ENCODE measurements at places on chromosomes 16 and 17.

DNA sequence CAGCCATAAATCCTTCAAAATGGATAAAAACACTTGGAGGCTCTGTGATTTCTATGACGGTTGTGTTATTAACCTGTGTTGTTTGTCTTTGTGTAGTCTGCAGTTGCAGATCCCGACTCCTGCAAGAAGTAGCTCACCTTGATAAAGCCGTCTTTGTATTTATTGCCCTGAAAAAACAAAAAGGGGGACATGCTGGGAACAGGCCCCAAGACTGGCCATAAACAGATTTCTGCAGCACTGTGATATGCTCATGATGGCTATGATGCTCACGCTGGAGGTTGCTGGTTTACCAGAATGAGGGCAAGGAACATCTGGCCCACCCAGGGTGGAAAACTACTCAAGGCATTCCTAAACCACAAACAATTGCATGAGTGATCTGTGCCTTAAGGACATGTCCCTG lies 71.0 kb downstream of the LGALS9 start:
- DNase-seq, result peak; percentile 17

DNA sequence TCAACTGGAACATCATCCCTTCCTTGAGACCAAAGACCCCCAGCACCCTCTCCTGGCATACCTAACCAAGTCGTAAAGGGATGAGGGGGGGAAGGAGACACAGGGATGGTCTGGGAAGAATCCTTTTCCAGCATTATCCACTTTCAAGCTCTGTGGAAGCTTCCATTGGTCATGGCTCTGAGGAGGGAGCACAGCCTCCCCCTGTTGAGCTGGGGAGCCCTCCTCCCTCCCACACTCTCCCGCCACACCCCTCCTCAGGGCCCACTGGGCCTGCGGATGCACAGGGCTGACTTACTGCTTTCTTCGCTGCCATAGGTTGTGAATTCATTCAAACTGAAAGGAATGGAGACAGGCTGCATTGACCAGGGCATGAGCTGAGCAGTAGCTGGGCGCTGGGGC lies 12.4 kb downstream of the CSF3 start:
- DNase-seq, result no peak

GRCh38 chr17:82094931-82095776 lies 2.9 kb downstream of the FASN start:
- no peak for DNase-seq

GRCh38 chr16:24163935-24164334 lies 92.2 kb upstream of the CACNG3 start:
- no peak for DNase-seq

GRCh38 chr16:57284952-57285363 lies 486 bp upstream of the PLLP start:
- DNase-seq, result no peak

DNA sequence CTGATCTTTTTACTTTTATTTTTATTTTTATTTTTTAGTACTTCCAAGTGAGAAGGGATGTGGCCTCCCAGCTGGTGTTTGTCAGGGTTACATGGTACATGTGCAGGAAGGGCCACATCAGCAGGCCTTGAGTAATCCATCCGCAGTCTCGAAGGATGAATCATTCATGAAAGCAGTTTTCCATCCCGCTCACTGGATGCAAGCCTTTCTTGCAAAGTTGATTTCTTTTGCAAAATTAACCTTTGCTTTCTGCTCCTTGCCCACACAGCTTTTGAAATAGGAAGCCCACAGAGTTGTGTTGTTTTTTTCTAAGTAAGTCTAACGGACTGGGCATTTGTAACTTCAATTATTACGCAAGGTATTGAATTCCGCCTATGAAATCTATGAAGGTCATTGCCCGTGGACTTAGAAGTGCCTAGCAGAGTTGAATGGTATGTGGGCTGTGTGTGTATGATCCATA lies 157.4 kb downstream of the PRKCA start:
- DNase-seq, result no peak

DNA sequence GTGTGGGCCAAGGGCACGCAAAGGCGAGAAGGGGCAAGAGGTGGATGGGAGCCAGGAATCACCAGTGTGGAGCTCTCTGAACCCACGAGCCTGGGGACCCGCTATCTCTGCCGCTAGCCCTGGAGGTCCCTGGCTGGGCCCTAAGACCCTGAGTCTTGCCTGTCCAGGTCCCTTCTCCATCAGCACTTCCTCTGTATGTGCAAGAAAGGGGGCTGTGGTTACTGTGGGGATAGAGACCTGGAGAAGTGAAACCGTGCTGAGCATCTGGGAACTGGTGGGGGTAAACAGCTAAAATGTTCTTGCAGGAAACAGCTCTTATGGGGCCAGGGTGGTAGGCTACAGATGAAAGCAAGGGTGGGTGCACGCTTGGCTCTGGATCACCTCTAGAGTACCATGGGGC lies 3.1 kb downstream of the SPNS3 start:
- no peak for DNase-seq

DNA sequence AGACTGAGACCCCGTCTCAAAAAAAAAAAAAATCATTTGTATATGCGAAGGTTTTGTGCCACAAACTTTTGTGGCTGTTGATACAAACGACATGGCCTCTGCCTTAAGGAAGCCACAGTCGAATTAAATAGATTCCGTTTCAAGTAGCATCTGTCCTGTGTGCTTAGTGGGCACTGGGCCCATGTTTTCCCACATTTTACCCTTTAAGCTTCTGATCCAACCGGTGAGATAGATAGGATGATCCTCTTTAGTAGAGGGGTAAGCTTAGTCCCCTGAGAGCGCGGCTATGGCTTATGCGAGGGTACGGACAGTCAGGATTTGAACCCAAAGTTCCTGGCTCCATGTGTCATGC lies 776 bp upstream of the TMEM219 start:
- peak; percentile 23 for DNase-seq

DNA sequence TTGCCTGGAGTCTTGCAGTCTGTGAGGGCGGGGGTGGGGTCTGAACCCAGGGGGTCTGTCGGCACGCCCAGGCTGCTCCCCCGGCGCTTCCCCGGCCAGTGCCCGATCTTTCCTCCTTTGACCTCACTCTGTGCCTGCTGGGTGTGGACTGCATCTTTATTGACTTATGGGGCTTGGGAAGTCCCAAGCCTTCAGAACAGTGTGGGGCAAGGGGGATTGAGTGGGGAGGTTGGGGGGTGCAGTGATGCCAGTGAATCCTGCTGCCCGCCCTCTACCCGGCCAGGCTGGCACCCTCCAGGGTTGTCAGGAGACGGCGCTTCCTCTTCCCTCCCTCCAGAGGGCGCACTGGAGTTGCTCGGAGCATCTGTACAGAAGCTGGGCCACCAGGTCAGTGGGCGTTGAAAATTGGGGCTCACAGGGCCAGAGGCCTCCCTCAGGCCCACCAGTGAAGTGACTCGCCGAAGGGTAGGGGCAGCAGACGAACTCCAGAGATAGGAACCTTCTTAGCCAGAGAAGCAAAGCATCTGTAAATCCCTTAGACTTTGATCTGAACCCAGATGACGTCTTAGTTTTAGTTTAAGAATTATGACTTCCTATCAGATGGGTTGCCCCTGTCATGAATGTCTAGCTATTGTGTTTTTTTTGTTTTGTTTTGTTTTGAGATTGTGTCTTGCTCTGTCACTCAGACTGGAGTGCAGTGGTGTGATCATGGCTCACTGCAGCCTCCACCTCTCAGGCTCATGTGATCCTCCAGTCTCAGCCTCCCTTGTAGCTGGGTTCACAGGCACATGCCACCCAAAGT lies 184.8 kb upstream of the CIBAR2 start:
- peak; percentile 66 for DNase-seq

GRCh38 chr17:59093702-59094231 lies 12.9 kb downstream of the TRIM37 start:
- no peak for DNase-seq

DNA sequence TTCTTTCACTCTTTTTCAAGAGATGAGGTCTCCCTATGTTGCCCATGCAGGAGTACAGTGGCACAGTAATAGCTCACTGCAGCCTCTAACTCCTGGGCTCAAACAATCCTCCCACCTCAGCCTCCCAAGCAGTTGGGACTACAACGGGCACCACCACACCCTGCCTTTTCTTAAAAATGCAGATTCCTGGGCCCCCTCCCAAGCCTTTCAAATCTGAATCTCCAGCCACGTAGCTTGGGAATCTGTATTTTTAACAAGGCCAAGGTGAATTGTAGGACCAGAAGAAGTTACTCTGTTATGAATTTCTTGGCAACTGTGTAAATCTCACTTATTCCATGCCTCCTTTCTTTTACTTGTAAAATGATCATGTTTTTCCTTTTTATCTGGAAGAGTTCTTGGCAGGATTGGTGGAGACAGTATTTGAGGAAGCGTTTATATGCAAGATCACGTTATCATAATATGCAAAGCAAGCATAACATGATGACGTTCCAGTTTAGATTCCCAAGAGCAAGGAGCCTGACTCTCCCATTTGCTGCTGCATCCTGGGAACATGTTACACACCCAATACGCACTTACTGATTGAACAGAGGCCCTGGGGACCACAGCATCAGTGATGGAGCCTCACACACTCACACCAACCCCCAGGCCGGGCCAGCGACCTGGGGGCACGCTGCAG lies 44.5 kb downstream of the LITAF start:
- no peak for DNase-seq

- no peak for DNase-seq
These were observed 6.0 kb downstream of the RHOT1 start for GRCh38 chr17:32148351-32148750.

GRCh38 chr16:70703041-70703834 lies 17.4 kb upstream of the MTSS2 start:
- DNase-seq, result peak; percentile 10

GRCh38 chr16:12675852-12676251 lies 127.8 kb downstream of the CPPED1 start:
- no peak for DNase-seq

GRCh38 chr16:84360170-84360569 lies 8.2 kb upstream of the ATP2C2 start:
- DNase-seq, result peak; percentile 60

DNA sequence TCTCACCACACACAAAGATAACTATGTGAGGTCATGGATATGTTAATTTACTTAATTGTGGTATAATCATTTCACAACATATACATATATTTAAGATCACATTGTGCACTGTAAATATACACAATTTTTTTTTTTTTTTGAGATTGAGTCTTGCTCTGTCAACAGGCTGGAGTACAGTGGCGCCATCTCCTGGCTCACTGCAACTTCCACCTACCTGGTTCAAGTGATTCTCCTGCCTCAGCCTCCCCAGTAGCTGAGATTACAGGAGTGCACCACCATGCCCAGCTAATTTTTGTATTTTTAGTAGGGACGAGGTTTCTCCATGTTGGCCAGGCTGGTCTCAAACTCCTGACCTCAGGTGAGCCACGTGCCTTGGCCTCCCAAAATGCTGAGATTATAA lies 11.5 kb upstream of the PRSS54 start:
- peak; percentile 52 for DNase-seq

- peak; percentile 32 for DNase-seq
These were observed 105.2 kb downstream of the CMIP start for GRCh38 chr16:81549547-81550431.

DNA sequence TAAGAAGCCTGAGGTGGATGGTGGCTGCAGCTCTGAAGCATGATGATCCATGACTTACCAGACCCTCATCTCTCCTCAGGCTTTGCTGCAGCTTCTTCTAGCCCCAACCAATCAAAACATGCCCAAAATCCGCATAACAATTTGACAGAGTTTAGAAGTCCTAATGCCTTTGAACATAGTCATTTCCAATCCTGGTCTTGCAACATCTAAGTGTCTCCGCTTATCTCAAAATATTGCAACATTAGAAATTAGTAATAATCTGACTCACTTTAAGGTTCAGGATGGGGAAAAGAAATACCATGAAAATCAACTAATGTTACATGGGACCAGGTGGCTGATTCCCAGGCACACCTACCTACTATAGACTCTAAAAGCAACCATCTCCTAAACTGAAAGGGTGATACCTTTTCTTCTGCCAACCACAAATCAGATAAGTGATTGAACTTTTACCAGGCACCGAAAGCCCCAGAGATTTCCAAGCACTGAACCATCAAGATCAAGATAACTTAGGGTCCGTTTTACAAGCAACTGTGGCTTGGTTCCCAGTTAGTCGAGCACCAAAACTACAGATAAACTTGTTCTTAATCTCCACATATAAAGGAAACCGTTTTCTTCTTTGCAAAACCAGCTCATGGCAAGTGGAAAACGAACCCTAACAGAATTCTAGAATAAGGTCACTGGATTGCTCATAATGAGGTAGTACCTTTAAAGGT lies 14.0 kb downstream of the ERN1 start:
- DNase-seq, result no peak

DNA sequence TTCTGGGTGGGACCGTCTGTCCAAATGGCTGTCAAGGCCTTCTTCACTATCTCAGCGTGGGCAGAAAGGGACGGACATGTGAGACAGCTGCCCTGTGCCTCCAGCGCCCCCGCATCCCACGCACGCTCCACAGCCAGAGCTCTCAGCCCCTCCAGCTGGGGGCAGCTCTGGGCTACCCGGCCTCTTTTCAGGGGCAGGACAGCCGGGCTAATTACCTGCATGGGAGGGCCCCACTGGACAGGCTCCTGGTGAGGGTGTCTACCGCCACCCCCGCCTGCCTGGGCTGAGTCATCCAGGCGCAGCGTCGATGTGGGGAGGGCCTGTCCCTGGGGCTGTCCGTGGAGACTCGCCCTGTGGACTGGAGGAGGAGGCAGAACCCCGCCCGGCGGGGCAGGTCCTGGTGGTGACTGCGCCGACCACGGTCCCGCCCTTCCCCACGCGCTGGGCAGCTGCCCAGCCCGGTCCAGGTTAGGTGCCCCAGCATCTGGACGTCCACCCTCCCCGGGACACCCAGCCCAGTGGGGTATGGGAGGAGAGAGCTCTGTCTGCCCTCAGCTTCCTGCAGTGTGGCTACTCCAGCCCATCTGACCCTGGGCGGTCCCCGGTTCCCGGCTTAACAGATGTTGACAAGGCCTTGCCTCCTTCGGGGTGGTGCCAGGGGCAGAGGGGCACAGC lies 5.9 kb upstream of the METRNL start:
- peak; percentile 78 for DNase-seq

DNA sequence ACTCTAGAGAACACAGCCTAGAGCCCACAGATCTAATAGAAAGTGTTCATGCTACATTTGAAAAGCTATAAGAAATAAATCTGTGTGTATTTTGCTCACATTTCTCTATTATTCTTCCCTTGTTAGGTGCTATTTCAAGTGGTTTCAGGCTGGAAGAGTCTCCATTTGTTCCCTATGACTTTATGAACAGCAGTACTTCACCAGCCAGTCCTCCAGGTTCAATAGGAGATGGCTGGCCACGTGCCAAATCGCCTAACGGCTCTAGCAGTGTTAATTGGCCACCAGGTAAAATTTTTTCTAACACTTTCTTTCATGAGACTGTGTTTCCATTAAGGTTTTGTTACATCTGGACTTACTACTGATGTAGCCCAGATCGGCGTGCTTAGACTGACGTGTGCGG lies 30.7 kb upstream of the SLC5A11 start:
- no peak for DNase-seq

GRCh38 chr16:15033309-15033707 lies 22.6 kb downstream of the NTAN1 start:
- DNase-seq, result no peak

GRCh38 chr17:8701221-8701620 lies 43.4 kb downstream of the CCDC42 start:
- DNase-seq, result no peak
